ENCODE measurements at places on chromosomes 3 and 15.

- no peak for DNase-seq
These were observed 13.2 kb upstream of the BCL6 start for GRCh38 chr3:187758318-187758955.

- DNase-seq: no peak
These were observed 105.0 kb downstream of the FHIT start for GRCh38 chr3:61146010-61146890.

GRCh38 chr3:127002195-127003174, 19.6 kb downstream of the PLXNA1 start:
- DNase-seq: peak; percentile 20

- no peak for DNase-seq
These were observed 1063.9 kb downstream of the ROBO1 start for GRCh38 chr3:78703944-78704343.

GRCh38 chr15:66433726-66434125, 47.0 kb downstream of the MAP2K1 start:
- peak; percentile 18 for DNase-seq

- no peak for DNase-seq
These were observed 161.7 kb downstream of the POLR2M start for GRCh38 chr15:57867970-57868798.

GRCh38 chr3:175342196-175342595, 483.1 kb downstream of the NAALADL2 start:
- no peak for DNase-seq

- no peak for DNase-seq
These were observed 94.8 kb downstream of the SHQ1 start for GRCh38 chr3:72753495-72753894.

DNA sequence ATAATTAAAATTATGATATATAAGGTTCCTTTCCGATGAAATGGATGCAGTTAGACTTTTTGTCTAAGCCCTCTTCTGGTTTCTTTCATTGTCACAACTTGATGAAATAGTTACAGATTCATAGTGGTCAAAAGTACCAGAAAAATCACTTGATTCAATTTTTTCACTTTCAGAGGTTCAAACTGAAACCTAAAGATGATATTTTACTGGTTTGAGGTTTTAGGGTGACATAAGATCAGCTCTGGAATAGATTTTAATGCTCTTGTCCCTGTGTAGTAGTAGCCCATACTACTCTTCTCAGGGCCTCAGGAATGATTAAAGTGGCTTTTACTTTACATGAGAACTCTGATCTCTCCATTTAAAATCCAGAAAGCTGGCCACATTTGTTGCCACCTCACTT, 479.1 kb upstream of the ZNF717 start:
- no peak for DNase-seq

- DNase-seq: peak; percentile 24
These were observed 69.4 kb downstream of the FHIT start for GRCh38 chr3:61181874-61182273.

- DNase-seq: no peak
These were observed 13.4 kb upstream of the ZNF639 start for GRCh38 chr3:179309225-179310078.

- DNase-seq: no peak
These were observed 18.0 kb downstream of the APOD start for GRCh38 chr3:195565716-195566115.

DNA sequence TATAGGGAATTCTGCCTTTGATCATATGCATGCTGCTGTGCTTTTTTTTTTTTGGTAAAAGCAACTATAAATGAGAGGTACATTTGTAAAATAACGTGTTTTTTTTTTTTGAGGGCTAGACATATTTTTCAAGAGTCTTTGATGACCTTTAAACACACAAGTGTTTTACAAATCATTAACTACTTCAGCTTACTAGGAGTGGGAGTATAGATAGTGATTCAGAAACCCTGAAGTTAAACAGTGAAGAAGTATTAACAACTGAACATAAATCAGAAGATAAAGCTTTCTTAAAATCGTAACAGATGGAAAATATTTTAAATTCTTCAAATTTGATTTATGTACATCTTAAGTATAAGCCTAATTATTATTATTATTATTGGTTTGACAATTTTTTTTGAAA, 2.9 kb upstream of the GMNC start:
- DNase-seq: no peak

DNA sequence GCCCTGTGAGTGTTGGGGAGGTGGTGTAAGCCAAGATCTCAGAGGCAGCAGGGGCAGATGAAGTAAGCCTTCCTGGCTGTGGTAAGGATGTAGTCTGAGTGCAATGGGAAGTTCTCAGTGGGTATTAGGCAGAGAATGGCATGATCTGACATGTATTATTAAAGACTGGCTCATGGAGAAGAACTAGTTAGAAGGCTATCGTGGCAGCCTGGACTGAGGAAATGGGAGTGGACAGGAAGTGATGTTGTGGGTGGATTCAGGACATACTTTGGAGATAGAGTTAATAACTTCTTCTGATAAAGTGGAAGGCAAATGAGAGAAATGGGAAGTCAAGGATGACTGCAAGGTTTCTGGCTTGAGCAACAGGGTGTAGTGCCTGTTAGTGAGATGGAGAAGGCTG, 250.9 kb upstream of the CFAP20DC start:
- DNase-seq: no peak

DNA sequence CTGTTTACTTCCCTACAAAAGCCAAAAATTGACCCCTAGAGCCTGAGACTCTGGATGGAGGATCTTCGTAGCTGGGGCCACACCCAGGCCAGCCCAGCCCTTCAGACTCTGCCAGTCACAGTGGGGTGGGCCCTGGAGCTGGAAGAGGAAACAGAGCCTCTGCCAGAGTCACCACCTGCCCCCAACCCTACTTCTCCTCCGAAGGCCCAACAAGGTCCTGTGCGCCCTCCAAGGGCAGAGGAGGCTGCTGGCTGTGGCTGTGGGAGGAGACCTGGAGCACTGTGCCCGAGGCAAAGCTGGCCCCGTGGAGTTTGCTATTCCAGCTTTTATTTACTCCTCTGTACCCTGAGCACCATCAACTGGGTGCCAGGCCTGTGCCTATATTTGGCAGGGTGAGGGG, 19.0 kb downstream of the CISH start:
- peak; percentile 47 for DNase-seq

GRCh38 chr3:63193647-63194046, 84.5 kb upstream of the SYNPR start:
- no peak for DNase-seq

DNA sequence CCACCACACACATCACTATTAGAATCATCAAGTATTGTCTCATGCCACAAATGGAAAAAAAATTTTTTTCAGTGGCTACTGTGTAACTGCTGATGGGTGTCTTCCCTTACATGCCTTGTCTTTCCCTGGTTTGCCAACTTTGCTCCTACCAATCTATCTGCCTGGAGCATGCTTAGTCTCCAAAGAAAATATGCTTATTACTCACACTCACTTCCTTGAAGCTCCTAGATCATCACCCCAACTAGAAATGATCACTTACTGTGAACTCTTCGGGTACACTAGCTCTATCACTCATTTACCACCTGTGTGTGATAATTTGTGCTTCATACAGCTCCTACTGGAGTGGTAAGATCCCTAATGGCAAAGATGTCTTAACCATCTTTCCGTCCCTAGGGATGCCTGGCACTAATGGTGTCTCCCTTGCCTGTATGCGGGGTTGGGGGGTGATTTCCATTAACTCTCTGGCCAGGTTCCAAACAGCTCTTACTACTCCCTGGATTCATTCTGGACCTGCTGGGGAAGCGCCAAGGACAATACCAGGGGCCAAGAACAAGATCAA, 799 bp downstream of the VPS33B start:
- DNase-seq: no peak

- no peak for DNase-seq
These were observed 13.8 kb upstream of the MUSTN1 start for GRCh38 chr3:52848617-52849016.

DNA sequence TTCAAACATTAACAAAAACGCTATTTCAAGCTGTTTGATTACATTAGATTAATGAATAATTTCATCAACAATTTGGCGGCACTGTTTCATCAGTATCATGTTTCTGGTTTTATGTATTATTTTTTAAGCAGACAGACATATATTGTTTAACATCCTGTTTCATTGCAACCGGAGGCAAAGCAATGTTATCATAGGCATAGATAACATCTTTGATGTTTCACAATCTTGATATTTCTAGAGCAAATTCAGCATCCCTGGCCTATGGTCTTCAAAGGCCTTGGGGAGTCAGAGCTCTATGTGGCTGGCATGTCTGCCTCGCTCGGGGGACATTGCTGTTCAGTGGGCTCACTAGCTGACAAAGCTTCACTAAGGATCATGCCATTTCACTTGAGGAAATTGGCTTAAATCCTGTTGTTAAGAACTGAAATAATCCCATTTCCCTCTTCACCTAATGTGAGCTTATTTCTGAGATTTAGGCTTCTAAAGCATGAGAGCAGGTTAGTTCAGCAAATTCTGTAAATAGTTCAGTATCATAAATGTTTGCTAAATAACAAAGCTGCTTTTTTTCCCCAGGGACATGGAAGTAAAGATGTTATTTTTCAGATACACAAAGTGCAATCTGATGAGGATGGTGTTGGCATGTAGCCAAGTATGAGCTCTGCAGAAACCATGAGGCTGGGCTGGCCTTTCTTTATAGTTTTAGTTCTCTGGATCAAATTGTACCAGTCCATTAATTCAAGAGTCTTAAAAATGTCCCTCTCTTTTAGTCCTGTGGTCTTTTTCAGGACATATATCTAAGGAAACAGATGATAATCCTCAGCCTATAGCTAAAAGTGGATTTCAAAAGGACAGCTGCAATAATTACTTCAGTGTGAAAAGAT, 941.4 kb downstream of the PLOD2 start:
- no peak for DNase-seq

DNA sequence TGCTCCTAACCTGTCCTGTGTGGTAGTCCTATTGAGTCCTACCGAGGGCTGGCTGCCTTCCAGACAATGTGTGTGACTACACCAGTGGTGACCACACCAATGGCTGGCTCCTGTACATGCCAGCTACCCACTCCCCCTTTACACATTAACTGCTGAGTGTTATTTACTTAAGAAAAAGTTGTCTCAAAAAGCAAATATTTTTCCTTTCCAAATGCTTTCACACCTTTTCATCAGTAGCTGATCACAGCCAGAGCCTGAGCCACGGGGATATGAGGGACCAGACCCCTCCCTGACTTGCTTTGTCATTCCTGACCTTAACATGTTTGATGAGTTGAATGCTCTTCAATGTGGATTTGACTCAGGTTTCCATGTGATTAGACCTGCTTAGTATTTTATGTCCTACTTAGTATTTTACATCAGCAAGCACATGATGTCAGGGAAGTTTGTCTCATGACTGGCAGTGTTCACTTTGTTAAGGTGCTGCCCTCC, 29.6 kb upstream of the GREM1 start:
- no peak for DNase-seq

GRCh38 chr3:152278756-152279427, 10.2 kb downstream of the MBNL1 start:
- no peak for DNase-seq

- DNase-seq: no peak
These were observed 16.9 kb upstream of the GPD1L start for GRCh38 chr3:32089476-32089875.

DNA sequence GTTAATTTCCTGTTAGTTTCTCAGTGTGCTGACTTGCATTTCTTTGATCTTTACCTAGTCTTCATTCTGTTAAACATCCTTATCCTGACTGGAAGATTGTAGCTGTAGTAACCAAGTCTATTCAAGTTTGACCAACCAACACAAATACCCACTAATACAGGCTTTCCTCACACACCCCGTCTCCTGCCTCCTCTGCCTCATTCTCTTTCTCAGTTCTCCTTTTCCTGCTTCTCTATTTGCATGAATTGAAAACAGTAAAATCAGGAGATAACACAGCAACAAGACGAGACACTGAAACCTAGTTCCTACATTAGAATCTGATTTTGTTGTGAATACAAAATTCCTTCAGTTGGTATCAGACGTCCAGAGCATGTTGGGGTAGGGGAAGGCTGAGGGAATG, 116.9 kb upstream of the ARPP21 start:
- DNase-seq: no peak

DNA sequence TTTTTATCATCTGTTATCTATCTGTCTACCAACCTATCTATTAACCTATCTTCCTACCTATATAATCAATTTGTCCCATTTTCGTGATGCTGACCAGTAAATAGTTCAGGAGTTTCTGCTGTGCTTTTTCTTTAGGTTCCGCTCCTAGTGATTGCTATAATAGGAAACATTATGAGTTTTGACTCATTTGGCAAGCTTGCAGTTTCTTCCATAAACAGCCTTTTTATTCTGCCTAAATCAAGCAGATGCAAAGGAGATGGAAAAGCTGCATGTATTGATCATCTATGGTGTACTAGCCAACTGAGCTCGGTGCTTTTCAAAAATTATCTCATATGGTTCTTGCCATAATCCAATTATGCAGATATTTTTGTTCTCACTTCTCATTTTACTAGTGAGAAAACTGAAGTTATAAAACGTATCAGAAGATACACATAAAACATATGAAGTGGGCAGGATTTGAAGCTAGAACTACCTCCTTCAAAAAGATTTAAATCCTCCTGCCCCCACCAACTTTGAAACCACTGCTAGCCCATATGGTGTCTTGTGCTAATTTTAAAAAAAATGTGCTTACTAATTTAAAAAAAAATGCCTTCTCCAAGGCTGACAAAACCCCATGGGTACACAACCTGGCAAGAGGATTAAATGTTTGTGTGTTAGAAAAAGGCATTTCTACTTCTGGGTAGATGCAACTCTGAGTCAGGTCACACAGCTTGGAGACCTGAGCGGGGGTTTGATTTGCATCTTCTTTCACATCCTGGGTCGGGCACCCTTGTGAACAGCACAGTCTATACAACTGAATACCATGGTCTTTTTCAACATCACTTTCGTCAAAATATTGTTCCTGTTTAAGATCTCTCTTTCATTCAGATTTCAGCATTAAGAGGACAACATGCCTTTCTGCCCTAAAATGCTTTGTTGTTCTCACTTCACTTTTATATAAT, 267.0 kb downstream of the CHL1 start:
- DNase-seq: no peak

- DNase-seq: no peak
These were observed 369.1 kb upstream of the FRG2C start for GRCh38 chr3:75295013-75295412.

- no peak for DNase-seq
These were observed 74.8 kb upstream of the P2RY1 start for GRCh38 chr3:152760024-152760563.

DNA sequence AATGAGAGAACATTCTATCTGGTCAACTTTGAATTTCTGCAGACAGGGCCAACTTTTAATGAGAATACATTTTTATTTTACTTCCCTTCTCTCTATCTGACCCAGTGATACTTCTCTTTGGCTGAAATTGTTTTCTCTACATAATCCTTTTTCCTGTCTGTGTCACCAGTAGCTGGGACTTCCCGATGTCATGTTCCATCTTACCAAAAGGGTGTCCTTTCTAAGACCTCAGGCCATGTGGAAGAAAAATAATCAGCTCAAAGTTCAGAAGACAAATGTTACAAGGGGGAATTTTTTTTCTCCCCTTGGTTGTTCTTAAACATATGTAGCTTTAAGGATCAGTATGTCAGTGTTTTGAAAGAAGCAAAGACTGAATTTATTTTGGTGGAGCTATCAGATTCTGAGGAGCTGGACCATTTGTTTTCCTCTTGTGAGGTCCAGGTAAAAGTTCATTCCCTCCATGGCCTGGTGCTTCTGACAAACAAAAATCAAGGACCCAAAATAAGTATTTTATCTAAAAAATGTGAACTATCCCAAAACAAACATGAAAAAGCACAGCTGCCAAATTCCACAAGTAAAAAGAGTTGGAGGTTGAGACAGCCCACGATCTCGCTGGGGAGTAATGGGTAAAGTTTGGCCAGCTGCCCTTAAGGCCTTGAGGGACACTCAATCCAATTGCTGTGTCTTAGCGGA, 859.4 kb upstream of the NR2F2 start:
- no peak for DNase-seq

GRCh38 chr15:74449095-74449494, 11.9 kb downstream of the UBL7 start:
- DNase-seq: no peak
